Small intestine (tissue), 16 donors: ENCODE measurements at places on chromosomes 4 and X.
A peak's percentile ranks its signal among the peaks of the same experiment; 100 is the strongest.

DNA sequence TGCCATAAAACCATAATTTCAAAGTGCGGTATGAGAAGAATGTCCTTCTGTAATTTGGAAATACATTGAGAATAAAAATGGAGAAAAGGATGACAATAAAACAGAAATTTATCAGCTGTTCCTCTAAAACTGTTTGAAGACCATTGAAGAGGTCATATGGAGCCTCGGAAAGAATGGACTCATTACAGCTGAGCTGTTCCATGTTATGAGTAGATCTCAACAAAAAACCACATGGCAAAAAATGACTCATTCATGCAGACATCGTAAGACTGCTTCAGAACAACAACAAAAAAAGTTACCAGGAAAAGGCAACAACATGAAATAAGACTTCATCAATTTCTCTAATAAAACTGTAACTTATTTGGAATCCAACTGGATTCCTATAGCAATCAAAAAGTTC is 39.7 kb downstream of the AKAP4 start:
- no peak for DNase-seq

DNA sequence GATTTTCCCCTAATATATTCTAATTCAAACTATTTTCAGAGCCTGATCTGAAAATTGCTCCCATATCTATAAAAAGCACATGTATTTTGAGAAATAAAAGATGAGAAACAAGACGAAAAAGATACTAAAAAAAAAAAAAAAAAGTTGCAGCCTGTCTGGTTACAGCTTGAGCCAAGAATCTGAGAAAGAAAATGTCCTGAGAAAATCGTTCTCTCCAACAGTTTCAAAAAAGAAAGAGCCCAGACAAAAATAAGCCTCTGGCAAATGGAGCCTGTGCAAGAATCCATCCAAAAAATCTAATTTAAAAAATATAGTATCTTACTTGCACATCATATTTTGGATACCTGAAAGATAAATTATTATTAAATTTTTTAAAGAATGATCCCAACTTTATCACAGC is 163.0 kb upstream of the TBL1X start:
- DNase-seq, result no peak

DNA sequence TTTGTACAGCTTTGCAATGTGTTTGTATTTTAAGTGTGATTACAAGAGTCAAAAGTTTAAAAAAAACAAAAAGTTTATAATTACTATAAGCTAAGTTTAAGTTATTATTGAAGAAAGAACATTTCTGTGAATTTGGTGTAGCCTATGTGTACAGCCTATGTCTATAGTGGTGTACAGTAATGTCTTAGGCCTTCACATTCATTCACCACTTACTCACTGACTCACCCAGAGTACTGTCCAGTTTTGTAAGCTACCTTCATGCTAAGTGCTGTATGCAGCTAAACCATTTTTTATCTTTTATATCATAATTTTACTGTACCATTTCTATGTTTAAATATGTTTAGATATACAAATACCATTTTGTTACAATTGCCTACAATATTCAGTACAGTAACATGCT is 182.3 kb downstream of the RPA4 start:
- DNase-seq, result no peak

DNA sequence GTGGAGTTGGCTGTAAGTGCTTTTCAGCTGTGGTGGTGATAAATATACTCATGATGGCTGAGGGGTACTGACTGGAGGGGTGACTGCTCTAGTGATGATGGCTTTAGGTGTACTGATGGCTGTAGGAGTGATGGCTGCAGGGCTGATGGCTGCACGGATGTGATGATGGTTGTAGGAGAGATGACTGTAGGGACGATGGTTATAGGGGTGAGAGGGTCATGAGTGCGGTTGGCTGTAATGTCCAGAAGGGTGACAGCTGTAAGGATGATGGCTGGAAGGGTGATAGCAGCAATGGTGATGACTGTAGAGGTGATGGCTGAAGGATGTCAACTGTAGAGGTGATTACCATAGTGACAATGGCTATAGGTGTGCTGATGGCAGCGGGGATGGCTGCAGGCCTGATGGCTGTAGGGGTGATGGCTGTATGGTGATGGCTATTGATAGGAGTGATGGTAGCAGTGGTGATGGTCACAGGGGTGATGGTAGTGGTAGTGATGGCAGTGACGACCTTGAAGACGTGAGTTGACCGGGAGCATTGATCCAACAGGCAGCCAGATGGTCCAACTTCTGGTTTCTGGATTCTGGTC is 570 bp upstream of the SASH3 start:
- DNase-seq, result no peak

- DNase-seq, result peak; percentile 59
Observed at GRCh38 chrX:152992115-152992514, 1.8 kb downstream of the PNMA5 start.

DNA sequence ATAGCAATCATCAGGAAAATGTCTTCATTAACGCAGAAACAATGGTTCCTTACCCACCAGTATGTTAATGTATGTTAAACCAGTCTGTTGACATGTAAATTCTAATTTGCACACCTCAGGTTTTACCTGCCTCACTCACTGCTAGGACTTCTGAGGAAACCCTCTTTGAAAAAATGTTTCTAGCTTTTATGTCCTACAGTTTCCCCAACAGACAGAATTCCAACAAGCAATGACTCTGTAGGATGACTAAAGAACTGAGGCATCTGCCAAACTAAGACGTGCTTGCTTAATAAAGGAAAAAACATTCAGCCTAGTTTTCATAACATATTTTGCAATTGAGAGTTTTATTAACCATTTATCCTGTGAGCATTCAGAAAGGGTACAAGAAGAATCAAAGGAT is 20.6 kb upstream of the SOX3 start:
- no peak for DNase-seq

DNA sequence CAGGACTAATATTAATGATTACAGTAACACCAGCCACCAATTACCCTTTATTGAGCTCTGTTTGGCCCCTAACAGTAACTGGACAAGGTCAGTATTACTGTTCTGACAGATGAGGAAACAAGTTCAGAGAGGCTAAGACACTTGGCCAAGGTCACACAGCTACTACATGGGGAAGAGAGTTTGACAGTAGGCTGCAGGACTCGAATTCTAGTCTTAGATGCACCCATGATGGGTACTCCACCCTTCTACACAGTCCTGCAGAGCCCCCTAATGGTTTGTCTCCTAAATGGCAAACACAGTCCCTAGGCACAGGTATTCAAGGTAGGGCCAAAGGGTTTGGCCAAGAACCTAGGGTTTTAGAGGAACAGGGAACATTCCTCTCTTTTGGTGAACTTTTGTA is 93.9 kb downstream of the NSUN7 start:
- no peak for DNase-seq

DNA sequence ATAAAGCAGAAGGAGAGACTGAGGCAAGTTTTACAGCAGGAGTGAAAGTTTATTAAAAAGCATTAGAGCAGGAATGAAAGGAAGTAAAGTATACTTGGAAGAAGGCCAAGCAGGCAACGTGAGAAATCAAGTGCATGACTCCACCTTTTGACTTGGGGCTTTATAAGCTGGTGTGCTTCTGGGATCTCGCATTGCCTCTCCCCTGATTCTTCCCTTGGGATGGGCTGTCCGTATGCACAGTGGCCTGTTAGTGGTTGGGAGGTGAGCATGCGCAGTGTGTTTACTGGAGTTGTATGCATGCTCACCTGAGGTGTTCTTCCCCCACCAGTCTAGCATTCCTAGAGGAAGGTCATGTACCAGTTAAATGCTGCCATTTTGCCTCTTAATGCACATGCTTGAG is 29.1 kb upstream of the C1QTNF7 start:
- no peak for DNase-seq

DNA sequence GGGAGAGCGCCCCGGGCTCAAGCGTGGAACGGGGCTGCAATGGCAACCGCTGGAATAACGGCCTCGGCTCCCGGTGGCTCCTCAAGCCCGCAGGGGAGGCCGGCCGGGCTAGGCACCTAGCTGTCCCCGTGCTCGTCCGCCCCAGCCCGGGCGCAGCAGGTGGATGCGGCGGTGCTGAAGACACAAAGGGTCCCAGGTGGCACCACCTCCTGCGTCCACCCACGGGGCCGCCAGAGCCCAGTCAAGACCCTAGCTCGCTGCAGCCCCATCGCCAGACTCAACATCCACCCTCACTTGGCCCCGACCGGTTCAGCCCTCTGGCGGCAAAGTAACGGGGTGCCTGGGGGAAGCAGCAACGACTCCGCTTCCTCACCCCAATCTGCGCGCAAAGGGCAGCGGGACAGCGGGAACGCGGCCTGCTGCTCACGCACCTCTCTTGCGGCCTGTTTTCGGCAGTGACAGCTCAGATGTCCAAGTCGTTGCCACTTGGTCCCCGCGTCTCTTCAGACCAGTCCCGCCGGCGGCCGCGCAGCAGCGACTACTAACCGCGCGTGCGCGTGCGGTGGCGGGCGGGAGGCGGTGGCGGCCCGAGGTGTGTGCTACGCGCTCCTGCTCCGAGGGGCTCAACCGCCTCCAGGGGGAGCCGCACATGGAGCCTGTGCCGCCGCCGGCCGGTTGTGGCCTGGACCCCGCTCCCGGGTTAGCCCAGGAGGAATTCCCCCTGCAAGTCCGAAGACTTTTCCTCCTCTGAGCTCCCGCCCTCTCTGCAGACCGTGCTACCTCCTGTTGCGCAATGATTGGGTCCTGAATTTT is at the start of gene CLGN:
CLGN (minus strand) TSS at position 543 of the 813 bp plus-strand sequence. CDS start 14,570 bp downstream, outside the sequence.
- peak; percentile 80 for DNase-seq

- no peak for DNase-seq
Observed at GRCh38 chrX:36947214-36947613, 61.0 kb upstream of the FAM47C start.

DNA sequence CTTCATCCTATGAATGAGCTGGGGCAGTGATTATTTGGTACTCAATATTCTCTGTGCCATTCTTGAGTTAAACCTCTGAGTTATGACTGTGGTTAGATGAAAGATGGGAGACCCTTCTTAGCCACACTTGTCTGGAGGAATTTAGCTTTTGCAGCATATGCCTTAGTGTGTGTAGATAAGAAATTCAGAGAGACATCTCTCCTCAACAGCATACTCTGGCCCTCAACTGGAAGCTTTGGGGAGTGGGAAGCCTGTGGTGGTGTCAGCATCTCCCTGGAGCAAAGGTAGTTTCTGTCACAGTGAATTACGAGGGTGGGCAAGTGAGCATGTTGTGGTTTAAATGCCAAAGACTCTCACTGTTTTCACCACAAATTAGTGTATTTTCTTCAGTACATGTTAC is 58.7 kb downstream of the UGT2A3 start:
- DNase-seq, result no peak

GRCh38 chr4:156781852-156782251 is 189.7 kb downstream of the PDGFC start:
- DNase-seq, result no peak
